ENCODE measurements at places on chromosomes 5 and 9. TPM values are rescaled to one million over a fixed set of nuclear protein-coding genes. Genes with fewer than 3 reads are reported as not detected.

MACIR gene
- 16.9 TPM for total RNA-seq

SLC22A4 gene
- 5.4 TPM for total RNA-seq

ROPN1L gene
- total RNA-seq: 0.39 TPM

SPINK6 gene
- not detected for total RNA-seq

ECM2 gene
- 34.2 TPM for total RNA-seq

DDX4 gene
- total RNA-seq: not detected

LCN15 gene
- not detected for total RNA-seq

OLFM1 gene
- total RNA-seq: 1.2 TPM

EDIL3 gene
- total RNA-seq: 604 TPM

ZDHHC11B gene
- total RNA-seq: not detected

SH3RF2 gene
- 0.33 TPM for total RNA-seq

SV2C gene
- not detected for total RNA-seq

GRCh38 chr5:61342071-61342501 is 10.0 kb downstream of the ZSWIM6 start:
- DNase-seq: no peak

GRCh38 chr9:72474676-72475075 is 46.7 kb upstream of the TMC1 start:
- no peak for DNase-seq

DNA sequence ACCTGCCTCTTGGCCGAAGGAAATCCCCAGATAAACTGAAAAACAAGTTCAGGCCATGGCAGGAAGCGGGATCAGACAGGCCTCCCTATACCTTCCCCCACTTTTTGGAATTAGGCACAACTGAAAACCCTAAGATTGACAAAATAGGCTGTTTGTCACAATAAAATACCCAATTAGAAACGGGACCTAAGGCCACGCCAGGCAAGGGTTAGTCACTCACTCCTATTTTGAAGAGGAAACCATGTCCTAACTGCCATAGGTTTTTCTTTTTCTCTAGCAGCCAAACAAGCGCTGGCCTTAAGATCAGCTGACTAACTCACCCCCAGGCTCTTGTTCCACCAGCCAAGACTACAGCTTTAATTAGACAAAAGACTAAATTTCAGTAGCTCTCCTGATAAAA is 11.9 kb downstream of the FBP2 start:
- no peak for DNase-seq

GRCh38 chr9:96192710-96193109 is 109.3 kb downstream of the HSD17B3 start:
- DNase-seq: no peak

DNA sequence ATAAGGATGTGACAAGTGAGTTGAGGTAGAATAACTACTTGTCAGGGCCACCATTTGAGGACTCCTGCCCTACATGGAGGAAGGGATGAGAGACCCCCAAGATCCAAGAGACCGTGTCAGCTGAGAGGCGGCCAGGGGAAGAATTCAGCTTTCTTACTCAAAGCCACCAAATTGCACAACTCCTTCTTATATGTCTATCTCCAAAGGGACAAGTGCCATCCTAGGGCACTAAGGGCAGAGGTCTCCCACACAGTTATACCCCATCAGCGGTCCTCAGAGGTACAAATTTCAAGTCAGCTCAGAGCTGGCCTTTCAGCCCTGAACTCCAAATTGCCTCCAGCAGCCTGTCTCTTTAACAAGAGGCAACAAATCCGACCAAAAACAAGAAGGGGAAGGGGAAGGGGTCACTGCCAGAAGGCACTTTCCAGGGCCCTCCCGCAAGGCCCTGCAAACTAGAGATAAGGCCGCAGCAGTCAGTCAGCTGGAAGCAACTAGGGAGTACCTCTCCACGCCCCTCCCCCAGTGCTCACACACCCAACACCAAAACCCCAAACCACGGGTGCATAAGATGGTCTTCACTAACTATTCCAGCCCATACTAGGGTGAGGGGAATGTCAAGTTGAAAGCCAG is 6.1 kb upstream of the STOML2 start:
- DNase-seq: no peak

GRCh38 chr9:127014216-127014909 is 99.8 kb downstream of the RALGPS1 start:
- no peak for DNase-seq

DNA sequence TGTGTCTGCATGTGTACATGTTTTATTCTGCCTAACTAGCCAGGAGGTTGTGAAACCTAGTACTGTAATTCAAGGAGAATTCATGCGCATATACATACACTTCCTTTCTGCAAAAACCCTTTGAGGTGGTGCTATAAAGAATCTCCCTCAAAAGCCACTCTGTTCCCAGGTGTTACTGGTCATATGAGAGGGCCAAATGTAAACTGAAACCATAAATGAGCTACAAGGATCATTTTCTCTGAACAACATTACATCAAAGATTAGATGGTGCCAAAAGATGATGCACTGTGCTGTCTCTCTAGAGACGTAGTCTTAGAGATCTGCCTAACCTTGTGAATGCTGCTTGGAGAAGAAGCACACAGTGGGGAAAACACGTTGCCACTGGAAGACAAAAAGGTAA is 15.7 kb downstream of the NREP start:
- DNase-seq: no peak

GRCh38 chr5:110817459-110817858 is 78.7 kb downstream of the SLC25A46 start:
- DNase-seq: no peak

GRCh38 chr9:72909428-72909827 is 43.4 kb downstream of the ALDH1A1 start:
- no peak for DNase-seq

GRCh38 chr5:1641041-1641440 is 117.3 kb upstream of the LPCAT1 start:
- DNase-seq: no peak

- no peak for DNase-seq
Measured at GRCh38 chr5:168770036-168770498, 190.9 kb upstream of the PANK3 start.

- no peak for DNase-seq
Measured at GRCh38 chr5:137935694-137936093, 46.4 kb downstream of the PKD2L2 start.

DNA sequence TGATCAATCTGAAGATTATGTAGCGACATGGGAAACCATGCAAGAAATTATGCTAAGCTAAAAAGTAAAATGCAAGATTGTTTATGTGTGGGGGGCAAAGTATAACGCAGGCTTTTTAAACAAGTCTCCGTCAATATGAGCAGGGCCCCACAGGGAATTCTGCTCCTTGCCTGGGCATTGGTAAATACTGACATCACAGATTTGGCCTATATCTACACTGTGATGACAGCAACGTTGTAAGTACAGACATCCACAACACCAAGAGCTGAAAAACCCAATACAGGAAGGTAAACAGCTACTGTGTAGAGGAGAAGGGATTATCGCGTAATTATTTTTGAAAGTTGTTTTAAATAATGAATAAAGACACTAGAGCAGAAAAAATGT is 74.5 kb upstream of the SLC25A51 start:
- DNase-seq: no peak

GRCh38 chr5:115494570-115495289 is 49.8 kb downstream of the FEM1C start:
- DNase-seq: no peak

DNA sequence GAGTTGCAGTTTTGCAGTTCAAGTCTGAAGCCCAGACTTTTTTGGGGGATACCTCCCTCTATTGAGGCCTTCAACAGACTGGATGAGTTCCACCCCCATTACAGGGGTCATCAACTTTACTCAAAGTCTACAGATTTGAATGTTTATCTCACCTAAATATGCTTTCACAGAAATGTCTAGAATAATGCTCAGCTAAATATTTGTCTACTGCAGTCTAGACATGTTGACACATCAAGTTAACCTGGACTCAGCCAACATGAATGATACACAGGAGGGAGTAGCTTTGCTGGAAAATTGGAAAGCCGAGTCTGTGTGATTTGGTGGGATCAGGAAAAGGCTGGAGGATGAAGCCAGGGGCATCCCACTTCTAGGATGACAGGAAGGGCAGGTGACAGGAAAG is 128.0 kb upstream of the ICE1 start:
- no peak for DNase-seq

- DNase-seq: peak; percentile 78
Measured at GRCh38 chr9:114070188-114071103, 7.7 kb downstream of the AMBP start.

DNA sequence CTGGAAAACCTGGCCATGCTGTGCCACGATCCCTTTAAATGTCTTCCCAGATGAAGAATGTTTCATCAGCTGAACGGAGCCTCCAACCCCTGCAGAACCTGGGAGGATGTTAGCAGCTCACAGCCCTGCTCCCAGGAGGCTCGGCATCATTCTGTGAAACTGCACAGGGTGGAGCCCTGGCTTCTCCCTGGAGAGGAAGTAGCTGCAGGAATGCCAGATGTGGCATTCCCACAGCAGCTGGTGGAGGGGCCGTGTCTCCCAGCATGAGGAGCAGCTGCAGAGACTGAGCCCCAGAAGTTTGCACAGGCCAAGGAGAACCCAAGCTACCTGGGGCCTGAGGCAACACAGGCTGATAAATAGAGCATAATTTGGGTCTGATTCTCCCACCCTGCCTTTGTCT is 165.8 kb upstream of the MAP3K1 start:
- no peak for DNase-seq

DNA sequence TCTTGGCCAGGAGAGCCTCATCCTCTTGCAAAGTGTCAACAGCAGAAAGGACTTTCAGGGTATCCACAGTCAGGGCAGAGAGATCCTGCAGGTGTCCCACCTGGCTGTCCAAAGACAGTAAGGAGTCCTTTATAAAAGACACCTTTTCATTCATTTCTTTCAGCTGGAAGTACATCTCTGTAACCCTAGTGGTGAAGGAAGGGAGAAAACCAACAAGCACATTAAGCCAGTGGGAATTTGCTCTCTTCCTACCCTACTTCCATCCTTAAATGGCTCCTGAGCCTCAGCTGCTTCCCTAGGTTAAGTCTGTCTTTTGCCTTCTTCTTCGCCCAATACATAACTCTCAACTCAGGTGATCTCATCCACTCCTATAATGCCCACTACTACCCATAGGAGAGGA is 124.8 kb downstream of the TRPM6 start:
- no peak for DNase-seq

DNA sequence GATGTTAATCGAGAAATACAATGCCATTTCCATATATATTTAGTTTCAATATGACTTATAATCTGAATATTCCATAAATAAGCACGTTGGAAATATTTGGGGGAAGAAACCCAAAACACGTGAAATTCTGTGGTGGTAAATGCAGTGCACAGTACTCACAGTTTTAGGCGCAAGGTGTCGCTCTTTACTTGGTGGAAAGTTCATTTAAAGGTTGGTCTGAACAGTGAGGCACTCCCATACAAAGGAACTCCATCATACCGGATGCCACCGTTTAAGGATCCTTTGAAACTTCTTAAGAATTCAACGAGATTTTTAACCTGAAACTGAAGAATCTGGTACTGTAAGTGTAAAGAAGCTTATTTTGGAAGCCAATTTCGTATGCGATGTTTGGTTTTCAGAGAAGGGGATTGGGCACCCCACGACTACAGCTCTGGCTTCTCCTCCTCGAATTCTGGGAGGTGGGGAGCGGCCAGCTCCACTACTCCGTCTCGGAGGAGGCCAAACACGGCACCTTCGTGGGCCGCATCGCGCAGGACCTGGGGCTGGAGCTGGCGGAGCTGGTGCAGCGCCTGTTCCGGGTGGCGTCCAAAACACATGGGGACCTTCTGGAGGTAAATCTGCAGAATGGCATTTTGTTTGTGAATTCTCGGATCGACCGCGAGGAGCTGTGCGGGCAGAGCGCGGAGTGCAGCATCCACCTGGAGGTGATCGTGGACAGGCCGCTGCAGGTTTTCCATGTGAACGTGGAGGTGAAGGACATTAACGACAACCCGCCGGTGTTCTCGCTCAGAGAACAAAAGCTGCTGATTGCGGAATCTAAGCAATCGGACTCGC is at the start of gene PCDHA11:
PCDHA11 (plus strand) TSS at position 237 of the 834 bp plus-strand sequence; CDS start at position 384, 147 bp downstream.
- DNase-seq: no peak

DNA sequence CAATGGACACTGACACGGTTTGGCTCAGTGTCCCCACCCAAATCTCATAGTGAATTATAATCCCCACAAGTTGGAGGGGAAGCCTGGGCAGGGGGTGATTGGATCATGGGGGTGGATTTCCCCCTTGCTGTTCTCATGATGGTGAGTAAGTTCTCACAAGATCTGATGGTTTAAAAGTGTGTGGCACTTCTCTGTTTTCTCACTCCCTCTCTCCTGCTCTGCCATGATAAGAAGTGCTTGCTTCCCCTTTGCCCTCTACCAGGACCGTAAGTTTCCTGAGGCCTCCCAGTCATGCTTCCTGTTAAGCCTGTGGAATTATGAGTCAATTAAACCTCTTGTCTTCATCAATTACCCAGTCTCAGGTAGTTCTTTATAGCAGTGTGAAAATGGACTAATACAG is 115.8 kb upstream of the KIF2A start:
- no peak for DNase-seq

GRCh38 chr9:108664309-108665255 is 191.2 kb downstream of the ACTL7B start:
- DNase-seq: no peak

DNA sequence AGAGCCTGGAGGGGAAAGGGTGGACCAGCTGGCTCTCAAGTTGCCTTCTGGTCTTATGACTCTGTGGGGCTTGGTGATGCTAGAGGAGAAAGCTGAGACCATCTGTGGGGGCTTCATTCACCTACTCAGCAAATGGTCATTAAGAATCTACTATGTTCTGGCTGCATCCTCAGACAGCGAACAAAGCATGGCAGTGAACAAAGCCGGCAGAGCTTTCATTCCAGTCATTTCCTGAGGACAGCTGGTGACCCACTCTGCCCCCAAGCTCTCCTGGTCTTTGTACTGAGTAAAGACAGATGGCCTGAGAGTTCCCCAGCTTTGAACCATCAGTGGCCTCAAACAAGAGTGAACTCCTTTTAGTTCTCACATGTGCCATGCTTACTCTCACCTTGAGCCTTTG is 48.0 kb downstream of the FGF1 start:
- DNase-seq: no peak

DNA sequence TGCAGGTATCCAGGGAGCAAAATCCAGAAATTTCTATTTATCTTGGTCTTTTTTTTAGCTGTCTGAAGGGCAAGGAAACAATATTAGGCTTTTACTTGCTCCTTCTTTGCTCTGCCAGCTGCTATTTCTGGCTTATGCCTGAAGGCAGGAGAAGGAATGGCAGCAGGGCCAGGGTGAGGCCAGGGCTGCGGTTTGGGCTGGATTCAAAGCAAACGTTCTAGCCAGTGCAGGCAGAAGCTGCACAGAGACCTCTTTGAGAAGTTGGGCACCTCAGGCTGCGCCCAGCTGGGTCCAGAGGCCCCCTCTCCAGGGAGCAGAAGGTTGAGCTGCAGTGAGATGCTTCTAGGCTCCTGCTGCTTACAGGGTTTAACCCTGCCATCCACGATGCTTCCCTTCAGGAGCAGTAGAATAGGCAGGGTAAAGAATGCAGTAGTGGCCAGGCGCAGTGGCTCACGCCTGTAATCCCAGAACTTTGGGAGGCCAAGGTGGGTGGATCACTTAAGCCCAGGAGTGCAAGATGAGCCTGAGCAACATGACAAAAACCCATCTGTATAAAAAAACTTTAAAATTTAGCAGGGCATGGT is 201.2 kb downstream of the ADCY2 start:
- no peak for DNase-seq
